ENCODE measurements at places on chromosomes 4 and X.

- no peak for DNase-seq
These were observed 68.6 kb downstream of the PRSS12 start for GRCh38 chr4:118284169-118284568.

- DNase-seq = peak; percentile 76
These were observed 13.2 kb downstream of the CA5B start for GRCh38 chrX:15751155-15751819.

DNA sequence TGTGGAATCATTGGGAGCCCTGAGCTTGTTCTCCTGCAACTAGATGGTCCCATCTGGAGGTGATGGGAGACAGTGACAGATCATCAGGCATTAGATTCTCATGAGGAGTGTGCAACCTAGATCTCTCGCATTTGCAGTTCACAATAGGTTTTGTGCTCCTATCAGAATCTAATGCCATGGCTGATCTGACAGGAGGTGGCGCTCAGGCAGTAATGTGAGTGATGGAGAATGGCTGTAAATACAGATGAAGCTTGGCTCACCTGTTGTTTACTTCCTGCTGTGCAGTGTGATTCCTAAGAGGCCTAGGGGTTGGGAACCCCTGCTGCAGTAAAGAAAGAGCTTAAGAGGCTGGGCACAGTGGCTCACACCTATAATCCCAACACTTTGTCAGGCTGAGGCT, 42.2 kb upstream of the PUDP start:
- DNase-seq = no peak

DNA sequence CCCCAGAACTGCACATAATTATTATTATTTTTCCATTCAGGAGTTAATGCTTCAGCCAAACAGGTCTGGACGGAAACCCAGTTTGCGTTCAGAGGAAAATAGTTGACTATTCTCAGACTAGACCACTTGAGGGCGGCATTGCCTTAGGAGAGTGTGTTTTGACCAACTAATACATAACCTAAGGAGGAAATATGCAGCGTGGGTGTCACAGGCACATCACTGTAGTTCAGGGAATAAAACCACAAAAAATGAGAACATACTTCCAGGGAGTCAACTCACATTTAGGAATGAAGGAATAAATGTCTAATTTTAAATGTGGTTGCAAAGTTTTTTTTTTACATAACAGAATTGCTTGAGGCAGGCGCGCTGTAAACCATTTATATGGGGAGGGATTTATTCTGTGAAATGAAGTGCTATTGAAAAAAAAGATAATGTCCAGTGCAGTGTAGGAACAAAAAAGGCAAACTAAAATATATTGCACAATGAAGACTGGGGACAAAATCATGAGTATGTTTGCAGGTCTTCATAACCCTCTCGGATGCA, 93.3 kb downstream of the SYNPO2 start:
- DNase-seq = peak; percentile 71

DNA sequence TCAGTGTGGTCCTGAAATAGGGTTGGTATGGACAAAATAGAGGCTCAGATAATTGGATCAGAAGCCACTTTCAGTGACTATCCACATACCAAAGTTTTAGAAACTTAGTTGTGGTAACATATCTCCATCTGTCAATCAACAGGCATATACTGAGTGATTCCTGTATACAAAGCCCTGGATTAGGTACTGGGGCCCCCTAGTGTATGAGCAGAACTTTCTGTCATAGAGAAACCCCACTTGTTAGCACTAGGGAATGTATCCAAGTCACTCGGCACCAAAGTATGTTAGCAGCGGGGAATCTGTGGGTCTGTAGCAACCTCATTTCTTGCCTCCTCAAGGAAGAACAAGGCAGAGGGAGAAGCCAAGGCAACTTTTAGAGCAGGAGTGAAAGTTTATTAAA, 50.7 kb downstream of the MAP7D3 start:
- DNase-seq = peak; percentile 69

GRCh38 chrX:24657671-24658386, 10.7 kb upstream of the PCYT1B start:
- DNase-seq = no peak

- no peak for DNase-seq
These were observed 228.9 kb upstream of the ETNPPL start for GRCh38 chr4:108991551-108992328.

- no peak for DNase-seq
These were observed 253.9 kb upstream of the GPC4 start for GRCh38 chrX:133669214-133669613.

DNA sequence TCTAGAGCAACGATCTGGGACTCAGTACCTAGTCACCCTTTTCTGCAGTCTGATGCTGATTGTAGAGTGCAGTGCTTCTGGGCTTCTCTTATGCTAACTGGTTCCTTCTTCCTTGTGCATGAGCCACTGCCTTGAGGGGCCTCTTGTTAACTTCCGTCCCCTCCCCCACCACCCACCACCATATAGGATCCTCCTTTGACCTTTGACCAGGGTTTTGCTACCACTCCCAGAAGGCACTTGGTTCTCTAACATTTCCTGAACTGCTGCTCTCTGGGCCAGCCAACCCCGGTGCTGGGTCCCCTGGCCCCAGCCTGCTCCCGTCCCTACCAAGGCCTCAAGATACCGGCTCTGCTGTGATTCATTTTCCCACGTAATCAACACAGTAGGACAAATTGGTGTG, 104.6 kb upstream of the KLF3 start:
- no peak for DNase-seq

DNA sequence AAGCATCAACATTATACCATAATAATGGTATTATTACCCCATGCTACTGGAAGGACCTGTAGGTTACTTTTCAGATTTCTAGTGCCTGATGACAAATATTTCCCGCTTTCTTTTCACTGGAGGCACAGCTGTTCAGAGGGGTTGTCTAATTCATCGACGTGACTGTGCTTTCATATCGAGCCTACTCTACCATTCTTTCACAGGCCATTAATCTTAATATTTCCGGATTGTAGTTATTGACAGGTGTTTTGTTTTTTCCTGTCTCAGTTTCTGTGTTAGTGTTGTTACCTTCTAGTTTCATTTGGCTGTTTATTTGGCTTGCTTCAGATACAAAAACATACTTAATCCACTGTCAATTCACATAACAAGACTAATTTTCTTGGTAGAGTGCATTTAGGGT, 330.9 kb downstream of the SPOCK3 start:
- DNase-seq = no peak

DNA sequence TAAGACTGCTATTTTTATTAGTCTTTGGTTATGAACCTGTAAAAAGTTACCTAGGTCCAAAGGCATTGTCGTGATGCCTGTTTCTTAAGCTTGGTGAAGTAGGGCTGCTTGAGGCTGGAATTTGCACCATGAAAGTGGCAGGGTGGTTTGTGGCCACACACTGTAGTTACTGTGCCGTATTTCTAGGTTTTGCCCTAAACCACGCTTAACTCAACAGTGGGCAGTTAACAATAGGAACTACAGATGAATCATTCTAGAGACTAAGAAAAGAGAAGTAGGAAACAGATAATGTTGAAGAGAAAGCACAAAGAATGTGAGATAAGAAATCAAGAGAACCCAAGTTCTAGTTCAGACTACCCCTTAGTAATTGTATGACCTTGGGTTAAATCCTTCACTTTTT, 11.5 kb downstream of the ETNPPL start:
- DNase-seq = no peak

GRCh38 chr4:188552741-188553275, 413.6 kb downstream of the TRIML1 start:
- DNase-seq = no peak

DNA sequence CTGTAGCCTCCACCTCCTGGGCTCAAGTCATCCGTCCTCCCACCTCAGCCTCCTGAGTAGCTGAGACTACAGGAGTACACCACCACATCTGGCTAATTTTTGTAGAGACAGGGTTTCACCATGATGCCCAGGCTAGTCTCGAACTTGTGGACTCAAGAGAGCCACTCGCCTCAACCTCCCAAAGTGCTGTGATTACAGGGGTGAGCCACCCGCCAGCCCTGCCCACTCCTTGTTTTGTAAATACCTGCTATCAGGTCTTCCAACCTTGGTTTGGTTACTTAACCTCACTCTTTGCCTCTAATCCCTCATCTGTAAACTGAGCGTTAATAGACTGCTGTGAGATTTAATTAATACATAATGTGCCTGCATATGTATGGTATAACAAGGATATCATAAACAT, 803 bp downstream of the CNGA1 start:
- no peak for DNase-seq

GRCh38 chrX:151680805-151681204, 14.5 kb upstream of the PRRG3 start:
- DNase-seq = peak; percentile 57

DNA sequence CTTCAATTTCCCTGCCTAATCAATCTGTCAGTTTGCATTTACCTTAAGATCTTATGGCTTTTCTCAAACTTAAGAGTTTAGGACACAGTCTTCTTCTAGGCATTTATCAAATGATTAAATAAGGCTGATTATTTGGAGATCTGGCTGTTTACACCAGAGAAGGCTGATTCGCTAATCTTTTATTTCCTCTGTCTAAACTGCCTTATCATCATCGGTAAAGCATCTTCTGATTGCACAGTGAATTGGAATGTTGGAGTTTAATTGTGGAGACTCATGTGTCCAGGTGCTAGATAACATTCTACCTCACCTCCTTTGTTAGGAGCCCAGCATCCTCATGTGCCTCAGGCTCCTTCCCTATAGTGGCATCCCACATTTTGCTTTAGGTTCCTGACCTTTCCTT, 100.3 kb upstream of the DDIT4L start:
- peak; percentile 29 for DNase-seq

GRCh38 chr4:181307824-181308223, 935.4 kb upstream of the TENM3 start:
- no peak for DNase-seq

- DNase-seq = peak; percentile 0
These were observed 518.8 kb upstream of the FTHL17 start for GRCh38 chrX:31590581-31591114.

GRCh38 chr4:72312032-72312650, 256.9 kb downstream of the ADAMTS3 start:
- DNase-seq = peak; percentile 72

- DNase-seq = no peak
These were observed 307.2 kb downstream of the SLC7A11 start for GRCh38 chr4:137934911-137935310.

- DNase-seq = peak; percentile 62
These were observed 921 bp upstream of the SETD7 start for GRCh38 chr4:139556724-139557555.

- no peak for DNase-seq
These were observed at the start of gene SFRP2 for GRCh38 chr4:153788413-153789276. Gene SFRP2 (minus strand): TSS chr4:153789083. CDS start chr4:153788835, 248 bp downstream.

- DNase-seq = no peak
These were observed 93.5 kb downstream of the CEP135 start for GRCh38 chr4:56042225-56042624.

GRCh38 chr4:8329859-8330761, 60.6 kb downstream of the HTRA3 start:
- no peak for DNase-seq

DNA sequence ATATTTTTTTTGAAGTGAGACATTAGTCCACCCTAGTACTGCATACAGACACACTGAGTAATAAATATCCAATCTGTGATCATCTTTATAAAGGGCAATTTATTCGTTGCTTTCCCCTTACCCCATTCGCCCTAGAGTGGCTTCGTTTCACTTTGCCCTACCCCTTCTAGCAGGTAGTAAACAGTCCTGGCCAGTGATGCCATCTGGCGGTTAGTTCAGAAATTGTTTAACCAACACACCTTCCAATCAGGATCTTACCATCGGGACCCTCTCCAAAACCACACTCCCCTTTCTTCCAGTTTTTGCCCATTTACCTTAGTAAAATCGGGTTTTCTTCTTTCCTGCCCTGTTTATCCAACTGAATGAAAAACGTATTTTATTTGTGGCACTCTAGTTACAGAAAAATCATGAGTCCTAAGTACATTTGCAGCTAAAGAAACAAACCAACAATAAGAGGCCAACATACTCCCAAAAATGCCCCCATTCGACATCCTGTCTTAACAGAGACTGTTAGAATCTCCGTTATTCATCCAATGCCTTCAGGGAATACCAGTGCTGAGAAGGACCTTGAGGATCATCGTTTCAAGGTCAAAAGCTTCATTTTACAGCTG, 2.2 kb downstream of the PPA2 start:
- DNase-seq = peak; percentile 87

DNA sequence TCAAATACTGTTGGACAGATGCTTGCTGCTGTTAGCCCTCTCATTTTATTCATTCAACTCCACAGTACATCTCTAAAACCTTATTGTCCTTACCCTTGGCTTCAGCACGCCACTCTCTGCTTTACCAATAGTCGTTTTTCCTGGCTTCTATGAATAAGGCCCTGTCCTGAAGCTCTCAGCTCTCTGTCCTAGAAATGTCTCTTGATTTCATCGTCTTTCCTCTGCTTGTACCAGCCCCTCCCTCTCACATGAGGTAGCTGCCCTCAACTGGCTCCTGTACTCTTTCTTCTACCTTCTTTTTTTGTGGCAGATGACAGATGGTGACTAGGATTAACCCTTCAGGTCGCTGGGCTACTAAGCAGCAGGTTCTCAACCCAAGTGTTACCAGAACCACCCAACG, 11.4 kb downstream of the ADGRA3 start:
- no peak for DNase-seq

DNA sequence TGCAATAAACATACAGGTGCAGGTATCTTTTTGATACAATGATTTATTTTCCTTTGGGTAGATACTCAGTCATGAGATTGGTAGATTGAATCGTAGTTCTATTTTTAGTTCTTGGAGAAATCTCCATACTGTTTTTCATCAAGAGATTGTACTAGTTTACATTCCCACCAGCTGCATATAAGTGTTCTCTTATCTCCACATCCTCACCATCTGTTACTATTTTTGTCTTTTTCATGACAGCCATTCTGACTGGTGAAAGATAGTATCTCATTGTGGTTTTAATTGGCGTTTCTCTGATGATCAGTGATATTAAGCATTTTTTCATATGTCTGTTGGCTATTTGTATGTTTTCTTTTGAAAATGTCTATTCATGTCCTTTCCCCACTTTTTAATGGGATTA, 202.2 kb downstream of the RAPGEF2 start:
- no peak for DNase-seq

GRCh38 chrX:13000301-13000811, 25.4 kb downstream of the TMSB4X start:
- DNase-seq = no peak

Measured in lung microvascular endothelial cell (primary cell).